ENCODE measurements at places on chromosomes 4 and X.

- DNase-seq: no peak
These were observed 6.3 kb upstream of the TAB3 start for GRCh38 chrX:30895370-30895769.

DNA sequence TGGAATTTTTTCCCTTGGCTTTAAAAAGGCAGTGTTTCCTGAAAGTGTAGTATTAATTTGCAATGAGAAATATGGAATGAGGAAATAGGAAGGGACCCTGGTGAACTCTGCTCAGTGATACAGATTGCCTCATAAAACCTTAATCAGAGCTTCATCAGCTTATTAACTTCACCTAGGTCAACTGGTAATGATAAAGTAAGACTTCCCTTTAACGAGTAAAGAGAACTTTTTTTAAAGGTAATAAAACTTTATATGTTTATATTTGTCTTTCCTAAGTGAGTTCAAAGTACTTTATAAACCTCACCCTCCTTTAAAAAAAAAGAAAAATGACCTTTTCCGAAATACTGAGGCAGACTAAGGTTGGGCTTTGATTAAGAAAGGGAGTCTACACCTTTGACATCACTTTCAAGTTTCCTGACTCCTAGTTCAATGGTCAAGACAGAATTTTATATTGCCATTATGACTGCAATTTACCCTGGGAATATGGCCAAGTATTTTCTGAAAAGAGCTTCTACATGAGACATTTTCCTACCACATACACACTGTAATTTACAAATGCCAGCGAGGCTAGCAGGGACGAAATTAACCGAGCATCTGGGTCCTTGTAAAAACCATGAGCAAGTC is 706.3 kb upstream of the TENM3 start:
- no peak for DNase-seq

GRCh38 chrX:65596270-65597034 is 61.9 kb upstream of the LAS1L start:
- peak; percentile 45 for DNase-seq

DNA sequence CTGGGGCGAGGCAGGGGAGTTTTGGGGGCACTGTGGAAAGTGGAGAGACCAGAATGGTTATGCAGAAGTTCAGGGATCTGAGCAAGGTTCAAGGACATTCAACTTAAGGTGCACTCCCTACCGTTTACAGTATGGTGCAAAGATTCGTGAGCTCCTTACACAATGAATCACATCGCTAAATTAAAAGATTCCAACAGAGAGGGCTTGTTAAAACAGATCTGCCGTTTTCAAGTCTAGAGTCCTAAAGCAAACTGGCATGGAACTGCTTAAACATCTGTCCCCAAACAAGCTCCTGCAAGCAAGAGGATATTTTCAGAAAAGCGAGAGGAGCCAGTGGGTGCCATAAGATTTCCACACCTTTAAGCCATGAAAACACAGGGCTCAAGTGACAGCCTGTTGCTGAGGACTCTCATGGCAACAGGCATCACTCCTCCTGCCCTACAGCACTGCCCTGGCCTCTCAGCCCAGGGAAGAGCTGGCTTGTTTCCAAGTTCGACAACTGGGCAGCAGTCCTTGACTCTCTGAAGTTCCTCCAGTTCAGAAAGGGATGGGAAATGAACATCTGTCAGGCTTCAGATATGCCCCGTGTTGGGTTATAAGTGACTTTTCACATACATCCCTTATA is 10.0 kb downstream of the FAM184B start:
- no peak for DNase-seq

GRCh38 chr4:182863501-182863900 is 53.7 kb downstream of the DCTD start:
- DNase-seq: peak; percentile 0

- no peak for DNase-seq
These were observed 77.2 kb downstream of the ATP10D start for GRCh38 chr4:47562297-47562696.

DNA sequence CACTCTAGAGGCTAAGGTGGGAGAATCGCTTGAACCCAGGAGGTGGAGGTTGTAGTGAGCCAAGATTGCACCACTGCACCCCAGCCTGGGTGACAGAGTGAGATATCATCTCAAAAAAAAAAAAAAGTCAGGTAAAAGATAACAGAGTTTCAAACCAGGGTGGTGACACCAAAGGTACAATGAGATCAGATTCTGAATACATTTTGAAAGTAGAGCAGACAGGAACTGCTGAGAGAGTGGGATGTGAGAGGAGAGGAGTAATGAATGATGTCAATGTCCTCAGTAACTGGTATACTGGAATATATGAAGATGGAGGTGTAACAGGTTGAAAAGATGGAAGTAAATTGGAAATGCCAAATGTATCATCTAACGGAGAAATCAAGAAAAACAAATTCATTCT is 135.6 kb downstream of the CAMK2D start:
- DNase-seq: no peak

DNA sequence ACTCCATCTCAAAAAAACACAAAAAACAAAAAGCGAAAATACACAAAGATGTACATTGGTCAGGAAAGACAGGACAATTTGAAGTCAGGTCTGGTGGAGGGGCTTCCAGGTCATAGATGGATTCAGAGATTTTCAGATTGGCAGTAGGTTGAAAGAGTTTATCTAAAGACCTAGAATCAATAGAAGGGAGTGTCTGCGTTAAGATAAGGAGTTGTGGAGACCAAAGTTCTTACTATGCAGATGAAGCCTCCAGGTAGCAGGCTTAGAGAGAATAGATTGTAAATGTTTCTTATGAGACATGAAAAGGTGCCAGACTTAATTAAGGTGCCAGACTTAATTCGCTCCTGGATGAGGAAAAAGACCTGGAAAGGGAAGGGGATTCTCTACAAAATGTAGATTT is 6.9 kb upstream of the RPS3A start:
- DNase-seq: no peak
